ENCODE measurements at places on chromosomes 16 and 17.
A peak's percentile ranks its signal among the peaks of the same experiment; 100 is the strongest.

GRCh38 chr17:76879691-76880090, 11.5 kb downstream of the MGAT5B start:
- no peak for DNase-seq

GRCh38 chr17:42571435-42572225, 4.7 kb downstream of the MLX start:
- no peak for DNase-seq

GRCh38 chr16:55021595-55022475, 91.2 kb downstream of the IRX5 start:
- peak; percentile 59 for DNase-seq

- no peak for DNase-seq
Measured at GRCh38 chr16:13193721-13194120, 292.3 kb downstream of the SHISA9 start.

DNA sequence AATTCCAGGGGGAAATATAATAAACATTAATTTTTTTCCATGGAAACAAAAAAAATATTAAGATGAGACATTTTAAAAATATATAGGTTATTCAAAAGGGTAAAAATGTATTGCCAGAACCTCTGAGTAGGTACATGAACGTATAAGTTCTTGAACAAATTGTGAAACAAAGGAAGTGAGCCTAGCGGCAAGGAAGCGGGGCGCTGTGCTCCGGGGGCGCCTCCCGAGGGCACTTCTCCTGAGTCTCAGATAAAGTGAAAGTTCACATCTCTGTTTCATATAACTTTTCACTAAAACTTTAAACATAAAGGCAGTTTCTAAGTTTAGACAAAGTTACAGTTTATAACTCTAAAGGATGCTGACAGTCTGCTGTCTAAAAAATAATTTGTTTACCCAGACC, 52.3 kb downstream of the TNRC6C start:
- DNase-seq = no peak

- DNase-seq = no peak
Measured at GRCh38 chr16:78681743-78682142, 582.3 kb downstream of the WWOX start.

DNA sequence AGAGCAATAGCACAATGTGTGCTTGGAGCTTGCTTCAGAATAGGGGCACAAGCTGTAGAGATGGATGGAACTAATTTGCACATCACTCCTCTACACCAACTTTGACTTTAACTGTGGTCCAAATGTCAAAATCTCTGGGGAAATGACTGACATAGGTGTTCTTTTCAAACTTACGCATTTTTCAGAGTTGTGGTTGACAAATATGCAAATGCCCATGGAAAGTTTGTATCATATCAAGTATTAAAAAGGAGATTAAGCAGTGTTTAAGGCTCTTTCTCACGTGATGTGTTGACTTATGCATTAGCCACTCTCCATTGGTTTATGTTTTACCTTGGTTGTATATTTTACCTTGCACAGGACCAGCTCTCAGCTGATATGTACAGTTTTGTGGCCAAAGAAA, 77.1 kb downstream of the ELAC2 start:
- no peak for DNase-seq

DNA sequence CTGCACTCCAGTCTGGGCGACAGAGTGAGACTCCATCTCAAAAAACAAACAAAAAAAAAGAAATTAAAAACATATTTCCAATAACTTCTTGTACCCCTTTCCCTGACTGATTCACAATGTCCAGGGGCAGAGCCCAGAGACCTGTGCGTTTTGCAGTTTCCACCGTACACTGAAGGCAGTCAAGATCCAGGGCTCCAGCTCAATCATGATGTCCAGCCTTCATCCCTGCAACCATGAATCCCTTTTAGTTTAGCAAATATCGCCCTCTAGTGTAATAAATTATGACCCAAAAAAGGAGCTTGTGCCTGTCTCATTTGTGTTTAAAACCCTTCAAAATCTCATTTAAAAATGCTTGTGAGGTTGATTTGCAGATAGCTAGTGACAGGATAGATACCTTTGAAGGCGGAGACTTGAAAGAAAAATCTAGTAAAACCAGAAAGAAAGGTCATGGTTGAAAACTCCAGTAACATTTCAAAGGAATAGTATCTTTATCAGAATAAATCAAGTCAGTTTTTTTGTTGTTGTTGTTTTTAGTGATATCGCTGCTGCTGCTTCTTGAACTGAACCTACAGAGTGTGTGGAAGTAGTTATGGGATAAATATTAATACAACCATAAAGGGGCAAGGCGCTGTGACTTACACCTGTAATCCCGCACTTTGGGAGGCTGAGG, 3.7 kb upstream of the ERN1 start:
- DNase-seq = peak; percentile 72

GRCh38 chr16:88692861-88693260, 6.6 kb upstream of the SNAI3 start:
- DNase-seq = no peak

DNA sequence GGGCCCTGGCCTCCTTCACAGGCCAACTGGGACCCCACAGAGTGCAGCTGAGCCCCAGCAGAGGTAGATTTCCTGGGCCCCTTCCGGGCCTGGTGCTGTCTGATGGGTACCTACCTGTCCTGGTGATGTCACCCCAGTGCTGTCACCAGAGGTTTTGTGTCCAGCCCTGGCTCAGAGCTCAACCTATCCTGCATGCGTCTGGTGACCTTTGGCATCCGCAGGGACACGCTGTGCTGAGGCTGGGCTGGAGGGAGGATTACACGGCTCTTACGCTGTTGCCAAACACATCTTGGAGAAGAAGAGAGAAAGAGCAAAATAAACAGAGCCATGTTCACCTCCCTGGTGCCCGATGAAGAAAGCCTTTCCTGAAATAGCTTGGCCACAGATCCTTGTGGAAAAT, 70.6 kb upstream of the MED9 start:
- DNase-seq = no peak
